Fibroblast of lung (primary cell): ENCODE measurements at places on chromosomes 6 and 20.

DNA sequence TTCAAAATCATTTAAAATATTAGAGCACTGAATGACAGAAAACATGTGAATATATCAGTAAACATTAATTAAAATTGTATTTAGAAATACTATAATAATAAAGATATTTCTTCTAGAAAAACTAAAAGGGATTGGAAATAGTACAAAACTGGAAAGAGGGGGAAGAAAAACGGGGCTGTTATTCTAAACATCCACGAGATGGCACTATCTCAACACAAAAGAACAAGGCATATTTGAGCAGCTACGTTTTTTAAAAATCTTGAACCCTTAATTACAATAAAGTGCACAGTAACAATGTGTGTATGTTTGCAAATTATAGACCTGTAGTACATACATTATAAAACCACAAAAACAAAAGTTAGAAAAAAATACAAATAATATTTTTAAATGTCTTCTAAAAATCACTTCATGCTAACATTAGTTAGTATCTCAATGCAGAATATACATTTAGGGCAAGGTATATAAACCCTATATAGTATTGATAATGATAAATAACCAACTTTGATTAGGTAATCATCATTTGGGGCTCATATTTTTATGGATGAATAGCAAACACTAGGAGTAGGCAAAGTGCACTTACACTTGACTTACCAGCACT, 42.5 kb upstream of the PNISR start:
- DNase-seq = peak; percentile 10

DNA sequence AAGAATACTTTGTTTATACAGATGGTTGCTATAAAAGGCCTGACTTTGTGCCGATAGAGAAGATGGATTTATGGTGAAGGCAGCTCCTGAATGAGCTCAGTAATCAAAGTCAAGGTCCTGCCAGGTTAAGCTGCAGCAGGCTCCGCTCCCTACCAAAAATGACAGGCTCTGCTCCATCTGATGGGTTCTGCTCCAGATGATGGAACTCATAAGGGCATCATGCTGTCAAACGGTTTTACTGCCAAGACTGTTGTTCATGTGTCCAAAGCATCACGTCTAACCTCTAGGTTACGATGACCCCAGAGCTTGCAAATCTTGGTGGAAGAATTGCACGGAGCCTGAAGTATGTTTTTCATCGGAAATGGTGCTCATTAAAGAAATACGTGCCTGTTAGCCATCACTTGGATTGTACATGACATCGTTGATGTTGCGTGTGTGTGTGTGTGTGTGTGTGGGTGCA, 19.2 kb upstream of the PTGIS start:
- peak; percentile 36 for DNase-seq

DNA sequence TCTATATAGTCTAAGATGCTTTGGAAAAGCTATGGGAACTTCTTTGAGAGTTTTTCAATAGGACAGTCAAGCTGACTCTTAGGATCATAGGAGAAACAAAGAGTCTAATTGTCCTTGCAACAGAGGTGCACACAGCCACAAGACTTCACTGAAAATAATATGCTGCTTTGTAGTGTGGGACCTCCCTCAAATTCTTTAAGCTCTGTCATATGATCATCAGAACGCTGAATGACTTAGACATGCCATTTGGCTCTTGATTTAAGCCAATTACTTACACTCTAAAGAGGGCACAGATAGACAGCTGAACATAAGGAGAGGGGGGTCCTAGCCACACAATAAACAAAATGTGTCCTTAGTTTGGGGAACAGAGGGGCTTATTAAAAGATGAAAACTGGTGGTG, 818.7 kb upstream of the GJE1 start:
- no peak for DNase-seq

DNA sequence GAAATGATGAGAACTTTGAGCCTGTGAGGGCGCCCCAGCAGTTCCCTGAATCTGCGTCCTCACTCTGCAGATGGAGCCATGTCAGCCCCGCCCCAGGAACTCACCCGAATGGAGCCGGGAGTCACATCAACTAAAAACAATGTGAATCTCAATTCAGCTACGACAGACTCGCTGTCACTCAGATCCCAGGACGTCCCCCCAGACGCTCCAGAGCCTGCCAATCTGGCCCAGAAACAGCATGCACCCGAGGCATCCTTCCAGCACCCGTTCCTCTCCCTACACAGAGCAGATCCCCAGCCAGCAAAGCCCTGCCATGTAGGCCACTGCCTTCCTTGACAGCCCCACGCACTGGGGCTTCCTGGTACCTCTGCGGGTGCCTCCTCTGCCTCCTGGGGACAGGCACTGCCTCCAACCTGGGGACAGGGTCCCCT, 248.0 kb downstream of the TTLL2 start:
- DNase-seq = no peak

DNA sequence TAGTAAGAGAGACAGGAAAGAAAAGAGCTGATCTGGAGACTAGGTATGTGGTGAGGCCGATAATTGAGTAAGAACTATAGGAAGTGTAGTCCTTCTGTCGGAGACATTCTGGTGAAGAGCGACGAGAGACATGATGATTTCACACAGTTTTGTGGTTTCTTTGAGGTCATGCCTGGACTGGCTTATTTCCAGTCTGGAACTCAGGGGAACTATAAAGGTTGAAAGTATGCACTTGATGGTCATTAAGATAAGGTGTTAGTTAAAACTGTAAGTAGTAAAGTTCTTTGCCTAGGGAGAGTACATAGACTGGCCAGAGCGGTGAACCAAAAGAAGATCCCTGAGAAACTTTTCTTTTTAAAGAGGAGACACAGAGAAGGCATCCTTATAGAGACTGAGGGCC, 68.8 kb downstream of the RFX6 start:
- peak; percentile 1 for DNase-seq

DNA sequence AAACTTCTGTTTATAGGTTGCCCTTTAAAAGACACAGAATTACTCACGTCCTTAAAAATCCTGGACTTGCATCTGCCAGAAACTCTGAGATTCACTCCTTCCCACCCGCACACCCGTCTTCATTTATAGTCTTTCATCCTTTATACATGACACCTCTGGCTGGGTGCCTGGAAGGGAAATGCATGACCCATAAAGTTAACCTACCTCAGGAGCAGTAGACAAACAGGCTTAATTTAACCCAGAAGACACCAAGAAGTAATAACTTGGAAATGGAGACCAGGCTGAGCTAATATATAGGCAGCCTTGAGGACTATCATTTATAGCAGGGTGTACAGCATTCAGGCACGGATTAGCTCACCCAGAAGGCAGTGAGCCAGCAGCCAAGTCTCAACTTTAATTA, 429.0 kb upstream of the NRSN1 start:
- DNase-seq = peak; percentile 81

- no peak for DNase-seq
Measured at GRCh38 chr6:73516514-73517489, 4.0 kb downstream of the EEF1A1 start.
